MV-4-11 (cell line): ENCODE measurements at places on chromosomes 3 and 15.

DNA sequence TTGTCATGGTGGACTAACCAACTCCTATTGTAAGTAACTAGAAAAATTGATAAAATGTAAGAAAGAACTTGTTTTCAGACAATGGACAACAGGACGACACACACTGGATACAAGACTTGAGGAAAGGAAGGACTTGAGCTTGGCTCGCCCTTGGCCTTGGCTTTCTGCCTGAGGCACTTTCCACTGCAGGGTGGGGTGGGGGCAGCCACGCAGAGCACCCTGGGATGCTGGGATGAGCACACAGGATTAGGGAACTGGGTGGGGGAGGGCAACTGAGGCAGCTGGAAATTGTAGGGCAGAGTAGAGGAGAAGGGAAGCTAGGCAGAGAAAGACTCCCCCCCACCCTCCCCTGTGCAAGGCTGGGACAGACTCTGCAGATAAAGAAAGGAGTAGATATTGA lies 25.5 kb upstream of the HHATL start:
- no peak for DNase-seq

DNA sequence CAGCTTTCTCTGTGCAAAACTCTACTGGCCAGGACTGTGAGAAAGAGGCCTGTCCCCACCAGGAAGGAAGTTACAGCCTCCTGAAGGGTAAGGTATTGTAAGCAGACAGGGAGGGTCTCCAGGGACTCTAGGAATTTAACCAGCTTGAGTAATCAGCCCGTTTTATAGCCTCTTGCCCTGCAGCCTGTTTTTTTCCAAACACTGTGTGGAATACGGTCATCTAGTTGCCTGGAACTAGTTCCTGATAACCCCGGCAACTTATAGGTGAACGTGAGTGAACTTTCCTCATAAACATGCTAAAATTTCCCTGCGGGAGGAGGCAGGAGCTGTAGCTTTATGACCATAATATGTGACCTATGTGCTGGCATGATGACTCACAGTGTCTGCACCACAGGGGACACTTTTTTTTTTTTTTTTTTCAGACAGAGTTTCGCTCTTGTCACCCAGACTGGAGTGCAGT lies 60.1 kb upstream of the DAZL start:
- peak; percentile 80 for DNase-seq

GRCh38 chr3:7205535-7205934 lies 344.6 kb downstream of the GRM7 start:
- no peak for DNase-seq

- no peak for DNase-seq
Measured at GRCh38 chr3:17039594-17039993, 154.8 kb downstream of the PLCL2 start.

DNA sequence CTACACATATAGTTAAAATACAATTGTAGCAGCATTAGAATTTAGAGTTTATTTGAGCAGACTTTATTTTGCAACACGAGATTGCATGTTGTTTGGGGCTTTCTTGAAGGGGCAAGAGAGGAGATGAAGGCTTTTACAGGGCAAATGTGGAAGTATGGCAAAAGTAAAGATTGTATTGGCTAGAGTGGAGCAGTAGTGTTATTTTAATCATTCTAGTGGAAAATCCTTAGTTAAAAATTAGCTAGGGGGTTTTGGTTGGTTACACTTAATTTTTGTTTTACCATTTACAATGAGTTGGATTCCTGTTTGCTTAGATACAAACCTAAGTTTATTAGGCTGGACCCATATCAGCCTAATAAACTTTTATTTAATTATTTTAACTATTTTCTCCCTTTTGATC lies 4.6 kb downstream of the OR5H15 start:
- no peak for DNase-seq
